Activated naive CD4-positive, alpha-beta T cell treated with anti-CD3 and anti-CD28 coated beads, Interleukin-2, amount 10 ng/mL, durations not matched to agents 7 days and 5 days (primary cell): ENCODE measurements at places on chromosomes 4 and X.
A peak's percentile ranks its signal among the peaks of the same experiment; 100 is the strongest.

DNA sequence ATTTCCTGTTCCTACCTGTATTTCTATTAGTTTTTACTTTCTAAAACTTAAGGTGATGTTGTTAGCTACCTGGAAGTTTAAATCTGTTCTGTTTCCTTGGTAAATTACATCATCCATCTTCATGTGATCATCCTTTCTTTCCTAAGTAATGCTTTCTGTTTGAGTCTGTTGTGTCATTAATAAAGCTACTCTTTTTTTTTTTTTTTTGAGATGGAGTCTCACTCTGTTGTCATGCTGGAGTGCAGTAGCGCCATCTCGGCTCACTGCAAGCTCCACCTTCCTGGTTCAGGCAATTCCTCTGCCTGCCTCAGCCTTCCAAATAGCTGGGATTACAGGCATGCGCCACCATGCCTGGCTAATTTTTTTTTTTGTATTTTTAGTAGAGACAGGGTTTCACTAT, 73.3 kb downstream of the FIP1L1 start:
- DNase-seq = no peak

DNA sequence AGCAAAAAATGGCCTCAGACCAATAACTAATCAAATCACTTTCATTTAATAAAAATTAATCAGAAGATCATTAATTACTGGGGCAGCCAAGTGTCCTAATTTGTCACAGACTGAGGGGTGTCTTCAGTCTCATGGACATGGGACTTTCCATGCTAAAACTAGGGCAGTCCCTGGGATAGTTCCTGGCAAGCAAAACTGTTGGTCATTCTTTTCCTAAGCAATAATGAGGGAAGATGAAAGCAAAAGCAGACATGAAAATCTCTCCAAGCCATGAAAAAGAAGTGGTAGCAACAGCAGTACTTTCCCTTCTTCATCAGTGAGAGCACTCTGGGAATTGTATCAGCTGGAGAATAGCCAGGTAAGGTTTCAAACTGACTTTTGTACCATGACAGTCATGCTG, 3.7 kb upstream of the ANTXR2 start:
- DNase-seq = no peak

GRCh38 chr4:14262221-14262620, 634.7 kb upstream of the BOD1L1 start:
- DNase-seq = no peak

DNA sequence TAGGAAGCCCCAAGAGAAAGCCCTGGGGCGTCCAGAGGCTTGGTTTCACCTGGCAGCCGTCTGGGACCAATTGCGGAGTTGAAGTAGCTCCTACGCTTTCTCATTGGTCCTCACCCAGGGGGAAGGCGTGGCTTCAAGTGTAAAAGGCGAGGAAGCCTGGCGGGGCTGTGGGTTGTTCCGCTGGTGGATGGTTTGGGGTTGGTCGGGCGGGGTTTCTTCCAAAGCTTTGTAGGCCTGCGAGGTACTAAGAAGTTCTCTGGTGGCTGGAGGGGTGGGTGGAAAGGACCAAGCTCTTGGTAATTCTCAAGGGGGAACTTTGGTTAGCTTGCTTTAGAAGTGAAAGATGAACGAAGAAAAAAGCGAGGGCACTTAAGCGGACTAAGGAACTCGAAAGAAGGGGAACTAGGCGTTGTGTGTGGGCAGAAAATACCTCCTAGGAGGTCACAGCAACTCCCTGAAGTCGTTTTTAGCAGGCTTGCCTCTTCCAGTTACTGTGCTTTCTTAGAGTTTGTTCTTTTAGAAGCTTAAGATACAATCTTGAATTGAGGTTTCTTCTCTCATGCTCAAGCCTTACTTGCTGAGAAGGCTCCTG, 36.6 kb downstream of the CCNG2 start:
- DNase-seq = peak; percentile 84

- DNase-seq = no peak
Measured at GRCh38 chr4:40280586-40280985, 54.5 kb upstream of the CHRNA9 start.

DNA sequence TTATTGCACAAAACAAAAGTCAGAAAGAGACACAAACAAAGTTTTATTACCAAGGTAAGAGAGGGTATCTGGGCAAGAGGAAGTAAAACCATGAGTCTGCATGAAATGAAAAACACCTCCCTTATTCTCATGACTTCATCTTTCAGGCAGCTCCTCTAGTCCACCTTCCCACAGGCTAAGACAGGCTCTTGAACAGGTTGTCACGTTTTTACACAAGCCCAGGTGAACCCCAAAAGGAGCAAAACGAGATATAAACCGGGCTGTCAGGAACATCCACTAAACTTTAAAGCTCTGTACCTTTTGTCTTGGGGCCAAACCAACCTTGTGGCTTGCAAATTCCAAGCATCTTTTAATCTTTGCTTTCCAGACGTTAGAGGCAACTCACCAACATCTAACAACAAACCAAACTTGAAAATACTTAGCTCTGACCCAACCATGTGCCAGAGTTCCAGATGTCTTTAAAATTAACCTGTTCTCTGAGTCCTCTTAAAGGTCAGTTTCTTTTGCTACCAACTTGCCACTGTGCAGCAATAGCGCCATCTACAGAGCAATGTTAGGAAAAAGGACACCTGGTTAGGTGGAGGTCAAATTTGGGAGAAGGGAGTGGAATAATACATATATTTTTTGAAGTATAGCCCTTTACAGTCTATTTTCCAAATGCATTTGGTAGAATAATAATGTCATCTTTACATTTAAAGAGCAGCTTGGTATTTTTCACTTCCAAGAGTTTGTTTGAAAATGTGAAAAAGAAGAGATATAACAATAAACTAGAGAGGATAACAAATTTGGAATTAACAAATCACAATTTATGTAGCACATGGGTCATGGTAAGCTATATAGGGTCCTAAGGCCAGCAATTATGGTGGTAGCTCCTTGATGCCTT, 73.1 kb downstream of the QRFPR start:
- DNase-seq = peak; percentile 56

GRCh38 chr4:181971411-181971810, 271.8 kb upstream of the TENM3 start:
- DNase-seq = no peak

GRCh38 chr4:76696109-76696508, 201.8 kb downstream of the SOWAHB start:
- no peak for DNase-seq

DNA sequence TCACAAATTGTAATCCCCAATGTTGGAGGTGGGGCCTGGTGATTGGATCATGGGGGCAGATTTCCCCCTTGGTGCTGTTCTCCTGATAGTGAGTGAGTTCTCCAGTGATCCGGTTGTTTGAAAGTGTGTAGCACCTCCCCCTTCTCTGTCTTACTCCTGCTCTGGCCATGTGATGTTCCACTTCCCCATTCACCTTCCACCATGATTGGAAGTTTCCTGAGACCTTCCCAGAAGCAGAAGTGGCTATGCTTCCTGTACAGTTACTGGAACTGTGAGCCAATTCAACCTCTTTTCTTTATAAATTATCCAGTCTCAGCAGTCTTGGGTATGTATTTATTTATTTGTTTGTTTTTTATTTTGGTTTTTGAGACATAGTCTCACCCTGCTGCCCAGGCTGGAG, 143.2 kb downstream of the CPE start:
- no peak for DNase-seq

DNA sequence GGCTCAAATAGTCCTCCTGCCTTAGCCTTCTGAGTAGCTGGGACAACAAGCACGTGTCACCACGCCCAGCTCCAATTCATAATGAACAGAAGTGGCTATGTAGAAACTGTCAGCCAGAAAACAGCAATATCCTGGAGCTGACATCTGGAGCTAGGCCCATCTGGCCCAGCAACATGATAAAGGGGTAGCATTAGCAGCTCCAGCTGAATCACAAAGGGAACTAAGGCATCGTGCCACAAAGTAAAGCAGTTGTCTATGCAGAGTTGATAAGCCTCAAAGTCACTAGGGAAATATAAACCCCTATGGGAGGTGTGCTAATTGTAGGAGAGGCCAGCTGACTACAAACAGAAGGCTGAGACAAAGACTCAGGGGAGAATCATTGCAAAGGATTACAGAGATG, 270.5 kb upstream of the GPC4 start:
- DNase-seq = no peak

DNA sequence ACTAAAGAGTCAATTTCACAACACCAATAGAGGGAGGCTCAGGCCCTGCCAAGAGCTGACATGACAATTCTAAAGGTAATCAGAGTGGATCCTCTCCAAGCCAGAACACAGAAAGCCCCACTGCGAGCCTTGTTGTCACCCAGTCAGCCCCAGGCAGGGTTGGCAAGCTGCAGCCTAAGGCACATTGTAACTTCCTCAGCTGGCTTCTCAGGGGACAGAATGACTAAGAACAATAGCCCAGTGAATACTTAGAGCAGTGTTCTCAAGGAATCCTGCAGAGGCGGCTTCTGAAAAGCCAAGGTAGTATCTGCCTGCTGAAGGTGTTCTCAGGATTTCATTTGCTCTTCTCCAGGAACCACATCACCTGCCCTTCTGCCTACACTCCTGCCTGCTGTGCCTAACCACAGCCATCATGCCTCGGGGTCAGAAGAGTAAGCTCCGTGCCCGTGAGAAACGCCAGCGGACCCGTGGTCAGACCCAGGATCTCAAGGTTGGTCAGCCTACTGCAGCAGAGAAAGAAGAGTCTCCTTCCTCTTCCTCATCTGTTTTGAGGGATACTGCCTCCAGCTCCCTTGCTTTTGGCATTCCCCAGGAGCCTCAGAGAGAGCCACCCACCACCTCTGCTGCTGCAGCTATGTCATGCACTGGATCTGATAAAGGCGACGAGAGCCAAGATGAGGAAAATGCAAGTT, at the start of gene MAGEB4:
TSS of gene MAGEB4 (plus strand) at position 277 of the 692 bp plus-strand sequence. CDS start at position 413, 136 bp downstream.
- no peak for DNase-seq

DNA sequence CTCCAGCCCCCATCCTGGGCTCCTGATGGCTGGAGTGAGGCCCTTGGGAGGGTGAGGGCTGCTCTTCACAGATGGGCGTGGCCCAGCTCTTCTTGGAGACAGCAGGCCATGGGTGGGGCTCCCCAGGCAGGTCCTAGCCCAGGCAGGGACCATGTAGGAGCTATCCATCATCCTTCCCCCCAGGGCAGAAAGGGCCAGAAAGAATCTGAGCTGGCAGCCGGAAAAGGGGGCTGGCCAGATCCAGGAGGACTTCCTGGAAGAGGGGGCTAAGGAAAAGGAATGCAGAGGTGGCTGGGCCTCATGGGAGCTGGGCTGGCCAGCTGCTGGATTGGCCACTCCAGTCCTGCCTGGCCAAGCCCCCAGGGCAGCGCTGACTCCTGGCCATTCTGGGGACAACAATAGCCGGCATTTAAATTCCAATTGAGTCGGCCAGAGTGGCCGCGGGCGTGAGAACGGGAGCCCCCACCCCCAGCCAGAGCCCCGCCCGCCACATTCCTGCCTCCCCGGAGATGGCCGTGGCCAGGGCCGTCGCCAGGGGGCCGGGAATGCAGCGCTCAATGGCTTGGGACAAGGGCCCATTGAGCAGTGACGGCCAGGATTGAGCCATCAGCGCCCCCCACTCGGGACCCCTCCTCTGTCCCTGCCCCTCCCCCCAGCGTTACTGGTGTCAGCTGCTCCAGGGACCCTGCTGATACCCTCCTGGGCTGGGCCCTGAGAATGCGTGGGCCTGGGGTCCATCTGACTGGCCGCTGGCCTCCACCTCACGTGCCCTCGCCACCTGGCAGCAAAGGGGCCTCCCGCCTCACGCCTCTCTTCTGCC, 15.1 kb upstream of the FGFR3 start:
- no peak for DNase-seq

DNA sequence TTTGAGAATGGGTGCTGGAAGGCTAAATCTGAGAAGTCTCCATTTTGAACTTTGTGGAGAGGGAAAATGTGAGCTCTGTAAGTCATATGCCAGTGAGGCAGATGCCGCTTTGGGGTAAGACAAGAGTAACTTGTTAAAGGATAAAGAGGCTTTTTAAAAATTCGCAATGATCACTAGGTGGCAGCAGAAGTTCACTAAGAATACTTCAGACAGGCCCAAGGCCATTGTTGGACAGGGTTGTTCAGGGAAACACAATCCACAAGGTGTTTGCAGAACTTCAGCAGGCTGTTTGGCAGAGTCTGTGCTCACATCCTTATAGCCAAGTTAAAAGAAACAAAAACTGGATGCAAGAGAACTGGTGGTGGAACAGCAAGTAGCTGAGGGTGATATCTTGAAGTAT, 13.7 kb upstream of the PIGA start:
- peak; percentile 20 for DNase-seq

GRCh38 chr4:54728368-54728767, 70.6 kb downstream of the KIT start:
- DNase-seq = no peak

- no peak for DNase-seq
Measured at GRCh38 chrX:17553469-17553868, 178.5 kb downstream of the NHS start.

GRCh38 chr4:183241322-183241640, 78.8 kb downstream of the CLDN22 start:
- DNase-seq = no peak

GRCh38 chr4:31234494-31234893, 514.3 kb downstream of the PCDH7 start:
- DNase-seq = no peak

DNA sequence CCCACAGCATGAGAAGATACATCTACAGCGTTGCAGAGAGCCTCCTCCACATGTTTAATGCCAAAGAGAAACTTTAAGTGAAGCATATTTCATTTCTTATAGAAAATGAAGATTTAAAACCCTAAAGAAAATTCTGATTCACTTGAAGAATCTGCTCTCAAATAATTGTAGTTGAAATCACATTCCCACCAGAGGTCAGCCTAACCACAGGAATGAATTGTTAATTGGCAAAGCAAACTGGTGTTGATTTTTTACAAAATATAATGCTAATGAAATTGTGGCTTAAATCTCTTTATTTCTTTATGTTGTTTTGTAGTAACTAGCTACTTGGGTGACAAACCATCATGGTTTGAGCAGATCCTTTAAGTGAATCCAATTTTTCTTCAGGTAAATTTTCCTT, 31.1 kb upstream of the WDR17 start:
- no peak for DNase-seq

DNA sequence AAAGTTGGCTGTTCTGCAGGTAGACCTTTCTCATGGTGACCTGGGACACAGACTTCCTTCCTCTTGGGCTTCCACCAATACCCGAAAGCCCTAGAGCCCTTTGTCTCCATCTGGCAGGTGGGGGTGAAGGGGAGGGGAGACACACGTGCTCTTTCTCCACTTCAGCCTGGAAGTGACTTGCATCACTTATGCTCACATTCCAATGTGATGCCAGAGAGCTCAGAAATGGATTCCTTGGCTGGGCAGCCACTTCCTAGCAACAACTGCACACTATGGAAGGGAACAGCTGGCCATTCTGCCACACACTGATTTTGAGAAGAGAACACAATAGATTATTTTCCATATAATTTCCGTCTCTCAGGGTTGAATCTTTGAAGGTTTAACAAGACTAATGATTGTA, 36.3 kb downstream of the C4orf51 start:
- DNase-seq = no peak

DNA sequence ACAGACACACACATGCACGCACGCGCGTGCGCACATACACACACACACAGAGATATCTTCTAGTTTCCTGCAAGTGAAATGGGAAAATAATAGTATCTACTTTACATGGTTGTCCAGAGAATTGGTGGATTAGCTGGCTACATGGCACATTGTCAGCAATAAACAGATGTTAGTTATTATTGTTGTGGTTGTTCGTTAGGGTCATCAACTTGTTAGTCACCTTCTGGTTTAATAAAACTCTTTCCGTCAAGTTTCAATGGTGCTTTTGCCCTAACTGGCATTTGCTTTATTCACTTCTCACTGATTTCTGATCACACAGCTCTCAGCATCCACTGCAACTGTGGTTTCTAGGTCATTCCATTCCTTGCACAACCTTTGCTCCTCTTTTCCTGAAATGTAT, 25.4 kb upstream of the RASL11B start:
- no peak for DNase-seq
